Stimulated activated CD4-positive, alpha-beta T cell treated with anti-CD3 and anti-CD28 coated beads, Interleukin-1b, Interleukin-23, amount 100 ng/mL, for 24 hours (primary cell): ENCODE measurements at places on chromosomes 2 and 18.

- no peak for DNase-seq
These were observed 9.2 kb downstream of the COX7A2L start for GRCh38 chr2:42351864-42352263.

DNA sequence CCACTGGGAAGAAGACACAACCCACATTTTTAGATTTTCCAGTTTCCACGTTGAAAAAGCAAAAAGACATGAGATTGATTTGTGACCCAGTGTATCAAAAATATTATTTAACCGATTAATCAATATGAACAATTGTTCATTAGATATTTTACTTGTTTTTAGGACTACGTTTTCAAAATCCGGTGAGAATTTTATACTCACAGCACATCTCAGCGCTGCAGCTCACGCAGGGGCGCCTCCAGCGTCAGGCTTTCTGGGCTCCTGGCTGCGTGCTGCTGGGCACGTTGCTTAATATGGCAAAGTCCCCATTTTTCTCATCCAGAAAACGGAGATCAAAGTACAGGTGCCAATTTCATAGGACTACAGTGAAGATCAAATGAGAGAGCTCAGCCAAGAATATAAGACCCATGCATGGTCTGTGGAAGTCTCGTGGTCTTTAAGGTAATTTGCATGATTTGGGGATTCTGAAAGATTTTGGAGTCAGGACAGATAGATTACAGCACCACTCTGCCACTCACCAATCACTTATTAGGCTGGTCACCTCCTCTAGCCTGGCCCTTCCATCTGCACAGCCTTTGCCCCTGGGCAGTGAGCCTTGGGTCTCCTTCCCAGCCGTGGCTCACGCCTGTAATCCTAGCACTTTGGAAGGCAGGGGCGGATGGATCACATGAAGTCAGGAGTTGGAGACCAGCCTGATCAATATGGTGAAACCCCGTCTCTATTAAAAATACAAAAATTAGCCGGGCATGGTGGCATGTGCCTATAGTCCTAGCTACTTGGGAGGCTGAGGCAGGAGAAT lies 36.2 kb downstream of the PTPN18 start:
- DNase-seq = no peak

DNA sequence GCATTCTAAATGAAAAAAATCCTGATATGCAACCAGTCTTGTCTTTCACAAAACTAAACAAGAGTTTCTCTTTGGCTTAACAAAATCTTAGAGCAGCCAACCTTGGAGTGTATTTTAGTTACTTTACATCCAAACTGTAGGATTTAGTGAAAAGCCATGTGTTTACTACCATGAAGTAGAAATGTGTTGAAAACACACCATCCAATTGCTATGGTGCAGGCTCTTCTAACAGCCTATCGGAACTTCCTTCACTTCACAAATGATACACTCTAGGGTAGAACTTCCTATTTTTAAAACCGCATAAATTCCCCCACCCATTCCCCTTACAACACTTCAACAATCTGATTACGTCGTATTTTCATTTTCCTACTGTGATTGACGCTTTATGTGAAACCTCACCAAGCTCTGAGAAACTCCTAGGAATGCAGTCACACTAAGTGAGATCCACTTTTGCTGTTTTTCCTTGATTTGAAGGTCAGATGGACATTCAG lies 74.4 kb upstream of the MAP4K4 start:
- DNase-seq = no peak

DNA sequence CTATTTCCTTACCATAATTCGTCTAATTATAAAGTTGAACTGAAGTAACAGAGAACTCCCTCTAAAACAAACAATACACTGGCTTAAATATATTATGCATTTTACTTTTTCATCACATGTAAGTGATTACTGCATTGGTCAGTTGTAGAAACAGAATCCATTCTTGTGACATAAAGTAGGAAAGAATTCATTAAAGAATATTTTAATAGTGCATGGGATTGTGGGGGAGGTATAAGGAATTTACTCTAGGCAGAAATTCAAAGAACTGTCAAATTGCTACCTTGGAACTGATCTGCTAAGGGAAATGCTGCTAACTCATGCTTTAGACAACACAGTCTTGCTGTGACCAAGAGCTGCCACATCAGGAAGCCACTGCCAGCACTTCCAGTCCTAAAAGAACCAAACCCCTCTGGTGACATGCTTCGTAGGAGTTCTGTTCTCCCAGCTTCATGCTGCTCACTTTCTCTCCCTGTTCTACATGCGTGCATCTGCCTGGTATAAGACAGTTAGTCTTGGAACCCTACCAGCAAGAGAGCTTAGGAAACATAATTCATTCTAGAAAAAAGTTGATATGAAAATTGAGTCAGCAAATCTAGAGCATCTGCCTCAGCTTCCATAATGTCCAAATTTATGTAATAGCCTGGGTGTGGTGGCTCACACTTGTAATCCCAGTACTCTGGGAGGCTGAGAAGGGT lies 1137.6 kb upstream of the NXPH2 start:
- no peak for DNase-seq

- no peak for DNase-seq
These were observed 1.4 kb downstream of the ARID5A start for GRCh38 chr2:96537734-96538486.

GRCh38 chr2:67234440-67234839 lies 162.7 kb upstream of the ETAA1 start:
- no peak for DNase-seq

DNA sequence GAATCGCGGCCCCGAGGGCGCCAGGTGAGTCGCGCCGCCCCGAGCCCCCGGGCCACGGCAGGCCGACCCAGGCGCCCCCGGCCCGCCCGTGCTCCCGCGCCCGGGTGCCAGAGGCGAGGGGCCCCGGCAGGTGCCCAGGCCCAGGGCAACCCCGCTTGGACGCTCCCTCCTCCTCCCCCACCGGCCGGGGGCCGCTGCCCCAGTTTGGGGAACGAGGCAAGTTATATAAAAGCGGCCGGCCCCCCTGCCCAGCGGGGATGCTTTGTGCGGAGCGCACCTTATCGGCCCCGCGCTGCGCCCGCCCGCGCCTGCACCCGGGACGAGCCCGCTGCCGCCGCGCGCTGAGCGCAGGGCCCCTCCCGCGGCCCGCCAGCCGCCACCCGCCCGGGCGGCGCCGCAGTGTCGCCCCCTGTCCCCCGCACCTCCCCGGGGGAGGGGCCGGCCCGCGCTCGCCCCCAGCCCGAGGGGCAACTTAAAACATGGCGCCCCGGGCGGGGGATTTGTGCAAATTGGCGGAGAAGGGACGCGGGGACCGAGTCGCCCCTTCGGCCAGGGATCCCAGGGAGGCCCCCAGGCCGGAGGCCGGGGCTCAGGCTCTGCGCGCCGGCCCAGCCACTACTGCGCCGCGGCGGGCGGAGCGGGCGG lies 639 bp downstream of the EPB41L3 start:
- no peak for DNase-seq

DNA sequence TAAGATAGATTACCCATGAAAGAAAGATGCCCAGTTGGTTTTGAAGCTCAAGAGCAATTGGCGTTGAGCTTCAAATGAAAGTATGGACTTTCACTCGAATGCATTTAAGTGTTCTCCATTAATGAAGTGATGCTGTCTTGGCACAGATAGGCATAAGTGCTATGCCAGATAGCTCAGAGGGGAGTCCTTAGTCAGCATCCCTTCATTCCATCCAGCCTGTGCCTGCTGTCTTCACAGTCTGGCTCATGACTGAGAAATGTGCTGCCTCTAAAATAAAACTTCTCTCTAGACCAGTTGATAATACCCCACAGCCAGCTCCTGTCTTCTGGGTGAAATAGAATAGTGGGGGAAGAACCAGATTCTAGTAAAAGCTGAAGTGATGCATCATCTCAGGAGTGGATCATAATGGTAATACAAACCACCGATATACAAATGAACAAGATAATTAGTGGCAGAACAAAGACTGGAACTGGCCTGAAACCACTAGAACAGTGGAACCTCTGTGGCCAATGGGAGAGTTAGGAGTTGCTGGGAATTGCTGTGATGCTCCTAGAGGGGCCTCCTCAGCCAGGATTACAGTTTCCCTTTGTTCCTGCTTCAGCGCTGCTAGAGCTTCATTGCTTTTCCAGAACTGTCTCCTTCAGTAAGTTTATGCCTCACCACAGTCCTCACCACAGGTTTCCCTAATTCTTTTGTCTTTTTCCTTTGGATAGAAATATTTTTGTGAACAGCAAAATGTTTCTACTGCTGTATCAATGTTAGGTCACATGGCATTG lies 359.3 kb downstream of the KIAA1328 start:
- DNase-seq = no peak

DNA sequence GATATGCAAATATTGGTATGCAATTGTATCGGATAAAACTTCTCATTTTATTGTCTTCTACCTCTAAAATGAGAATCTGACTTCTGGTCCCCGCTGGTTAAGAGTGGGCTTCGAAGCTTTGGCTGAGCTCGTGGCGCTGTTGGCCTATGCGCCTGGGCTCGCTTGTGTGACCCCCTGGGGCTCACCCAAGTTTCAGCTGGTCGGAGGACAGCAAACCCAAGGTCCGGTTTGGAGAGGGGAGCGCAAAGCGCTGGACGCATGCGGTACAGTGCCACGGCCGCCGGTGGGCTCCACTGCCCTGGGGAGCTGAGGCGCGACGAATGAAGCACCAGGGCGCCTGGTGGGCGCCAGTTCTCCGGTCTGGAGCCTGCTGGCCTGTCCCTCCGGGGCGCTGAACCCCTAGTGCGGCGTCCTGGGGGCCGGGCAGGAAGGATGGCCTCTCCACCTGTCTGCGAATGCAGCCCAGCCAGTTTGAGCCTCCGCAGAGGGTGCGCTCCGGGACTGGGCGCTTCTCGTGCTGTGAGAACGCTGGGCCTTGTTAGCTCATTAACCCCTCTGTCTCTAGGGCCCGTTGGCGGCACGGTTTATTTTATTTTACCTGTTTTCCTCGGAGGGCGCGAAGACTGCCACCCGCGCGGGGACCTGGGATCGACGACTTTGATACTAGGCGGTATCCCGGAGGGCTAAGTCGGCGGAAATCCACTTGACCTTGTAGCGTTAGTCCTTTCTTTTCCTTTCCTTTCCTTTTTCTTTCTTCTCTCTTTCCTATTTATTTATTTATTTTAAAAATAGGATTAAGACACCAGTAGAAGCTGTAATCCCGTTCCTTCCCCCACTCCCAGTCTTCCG lies 10.4 kb downstream of the MEIS1 start:
- DNase-seq = no peak

GRCh38 chr2:238476258-238476657 lies 49.5 kb downstream of the ASB1 start:
- no peak for DNase-seq

DNA sequence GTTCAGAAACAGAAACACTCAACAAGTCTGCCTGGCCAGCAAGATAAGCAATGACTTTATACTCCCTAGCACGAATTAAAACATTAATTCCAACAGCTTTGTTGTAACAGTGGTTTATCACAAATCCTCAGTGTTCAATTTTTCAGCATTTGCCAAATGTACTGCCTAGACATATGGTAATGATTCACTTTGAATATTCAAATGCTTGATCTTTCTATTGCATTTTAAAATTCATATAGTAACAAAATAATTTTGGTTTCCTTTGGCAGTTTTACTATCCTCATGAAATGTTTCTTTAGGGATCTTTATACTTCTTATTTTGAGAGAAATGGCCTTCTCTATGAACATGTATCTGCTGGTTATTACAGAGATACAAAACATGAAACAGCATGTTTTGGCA lies 851.8 kb upstream of the NXPH2 start:
- no peak for DNase-seq

- no peak for DNase-seq
These were observed 73.8 kb downstream of the EML6 start for GRCh38 chr2:54797307-54797706.

DNA sequence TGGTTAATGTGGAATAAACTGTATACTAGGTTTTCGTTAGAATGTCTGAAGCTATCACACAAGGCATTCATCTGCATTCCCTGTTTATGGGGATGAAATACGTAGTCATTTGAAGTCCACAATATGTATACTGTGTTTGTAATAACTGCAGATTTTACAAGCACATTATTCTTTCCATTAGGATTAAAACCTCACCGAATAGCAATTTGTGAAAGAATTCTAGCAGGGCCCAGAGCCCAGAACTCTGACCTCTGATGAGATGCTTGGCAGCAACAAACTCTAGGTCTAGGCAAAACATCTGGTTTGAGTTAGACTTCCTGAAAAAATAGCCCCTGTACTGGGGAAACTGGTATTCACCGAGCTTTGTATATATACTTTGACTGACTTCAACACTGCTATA lies 158.2 kb downstream of the SRBD1 start:
- DNase-seq = no peak

DNA sequence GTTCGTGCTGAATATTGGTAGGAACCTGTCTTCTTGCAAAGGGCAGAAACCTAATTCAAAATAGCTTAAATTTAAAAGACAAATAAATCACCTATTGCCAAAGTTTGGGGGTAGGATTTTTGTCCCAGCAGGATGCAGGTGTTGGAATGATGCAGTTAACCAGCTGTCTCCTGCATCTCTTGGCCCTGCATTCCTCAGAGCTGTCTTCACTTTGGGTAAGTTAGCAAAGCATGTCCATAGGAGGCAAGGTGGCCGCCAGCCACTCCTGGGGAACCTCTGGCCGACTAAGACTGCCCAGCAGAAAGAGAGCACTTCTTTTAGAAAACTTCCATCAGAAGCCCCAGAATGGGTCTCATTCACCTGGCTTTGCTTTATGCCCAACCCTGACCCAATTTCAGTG lies 20.5 kb upstream of the NYAP2 start:
- DNase-seq = no peak

DNA sequence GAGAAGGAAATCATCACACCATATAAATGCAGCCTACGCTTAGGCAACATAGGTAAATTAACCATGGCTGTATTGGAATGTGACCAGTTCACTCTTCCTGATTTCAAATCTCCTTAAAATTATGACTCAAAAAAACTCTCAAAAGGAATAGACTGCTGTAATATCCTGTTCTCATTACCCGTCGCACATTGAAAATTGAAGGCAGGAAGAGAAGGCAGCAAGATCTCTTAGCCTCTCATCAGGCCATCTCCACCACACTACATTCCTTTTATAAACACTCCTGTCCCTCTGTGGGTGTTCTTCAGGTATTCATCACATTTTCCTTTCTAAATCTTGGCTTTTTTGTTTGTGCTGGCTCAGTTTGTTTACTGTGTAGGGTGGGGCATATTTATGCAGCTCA lies 83.2 kb downstream of the PPP1R1C start:
- no peak for DNase-seq

GRCh38 chr2:238720232-238720672 lies 127.6 kb upstream of the TWIST2 start:
- DNase-seq = peak; percentile 9

DNA sequence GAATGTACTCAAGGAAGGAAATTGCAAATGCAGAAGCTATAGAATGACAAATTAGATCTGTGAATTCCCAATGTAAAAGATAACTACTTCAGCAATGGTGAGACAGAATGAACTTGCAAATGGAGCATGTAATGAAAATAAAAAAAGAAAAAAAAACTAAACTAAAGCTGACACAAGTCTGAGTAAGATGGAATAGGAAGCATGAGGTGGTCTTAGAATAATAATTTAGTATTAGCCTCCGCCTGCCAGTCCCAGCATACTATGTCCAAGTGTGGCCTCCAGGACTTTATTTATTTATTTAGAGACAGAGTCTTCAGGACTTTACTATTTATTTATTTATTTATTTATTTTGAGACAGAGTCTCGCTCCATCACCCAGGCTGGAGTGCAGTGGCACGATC lies 37.4 kb upstream of the SLC39A10 start:
- no peak for DNase-seq

- DNase-seq = no peak
These were observed 88.7 kb upstream of the MAP4K3 start for GRCh38 chr2:39525636-39526412.
